ENCODE measurements at places on chromosomes 4 and X.
A peak's percentile ranks its signal among the peaks of the same experiment; 100 is the strongest.

DNA sequence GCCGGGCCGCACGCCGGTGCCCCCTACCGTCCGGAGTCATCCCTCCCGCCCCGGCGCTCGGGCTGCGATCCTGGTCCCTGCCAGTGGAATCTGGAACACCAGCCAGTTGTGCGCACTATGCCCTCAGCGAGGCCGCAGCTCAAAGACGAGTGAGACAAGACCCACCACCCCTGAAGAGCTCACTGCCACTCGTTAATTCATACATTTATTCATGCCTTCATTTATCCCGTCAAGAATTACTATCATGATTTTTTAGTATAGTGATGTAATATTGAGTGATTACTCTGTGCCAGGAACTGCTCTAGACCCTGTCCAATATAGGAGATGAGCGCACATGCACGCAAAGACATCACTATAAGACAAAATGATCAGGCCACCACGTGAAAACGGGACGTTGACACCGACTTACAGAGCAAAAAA is 247 bp upstream of the PPA2 start:
- peak; percentile 76 for DNase-seq

- DNase-seq, result no peak
Measured at GRCh38 chrX:78950009-78950835, 5.0 kb downstream of the P2RY10 start.

- DNase-seq, result no peak
Measured at GRCh38 chr4:1061760-1062159, 50.3 kb downstream of the FGFRL1 start.

- no peak for DNase-seq
Measured at GRCh38 chr4:177879851-177880250, 437.6 kb upstream of the AGA start.

- no peak for DNase-seq
Measured at GRCh38 chr4:89939546-89939945, 44.9 kb downstream of the MMRN1 start.

- no peak for DNase-seq
Measured at GRCh38 chrX:26597981-26598380, 382.0 kb downstream of the MAGEB5 start.

DNA sequence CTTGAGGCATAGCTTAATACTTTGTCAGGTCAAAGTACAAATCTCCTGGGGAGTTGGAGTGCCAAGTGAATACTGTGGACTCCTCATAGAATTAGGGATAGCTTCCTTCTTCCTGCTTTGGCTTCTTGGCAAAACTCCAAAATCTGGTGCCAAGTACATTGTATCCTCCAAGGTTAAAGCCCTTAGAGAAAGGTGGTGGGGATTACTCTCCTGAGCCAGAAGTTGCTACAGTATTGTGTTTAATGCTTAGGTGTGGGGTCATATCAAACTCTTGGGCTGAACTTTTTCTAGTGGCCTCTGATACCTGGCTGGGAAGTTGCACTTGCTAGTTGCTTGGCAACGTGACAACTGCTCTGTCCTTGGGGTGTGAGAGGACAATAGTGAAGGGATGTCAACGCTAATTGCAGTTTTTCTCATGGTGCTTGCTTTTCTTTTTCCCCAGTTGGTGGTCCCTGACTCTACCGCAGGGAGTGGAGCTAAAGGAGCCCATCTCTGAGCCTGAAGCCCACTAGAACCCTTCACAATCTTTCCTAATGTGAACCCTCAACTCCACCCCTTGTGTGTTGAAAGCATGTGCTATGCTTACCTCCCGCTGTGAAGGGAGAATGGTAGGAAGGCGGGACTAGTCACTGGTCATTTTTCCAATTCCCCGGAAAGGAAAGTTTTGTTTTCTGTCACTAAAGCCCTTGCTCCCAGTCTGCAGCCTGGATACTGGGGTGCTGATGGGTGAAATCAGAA is 35.5 kb downstream of the DLG3 start:
- no peak for DNase-seq

GRCh38 chrX:53438174-53438831 is 4.1 kb upstream of the HSD17B10 start:
- no peak for DNase-seq

- no peak for DNase-seq
Measured at GRCh38 chr4:151888367-151888866, 127.6 kb upstream of the GATB start.

DNA sequence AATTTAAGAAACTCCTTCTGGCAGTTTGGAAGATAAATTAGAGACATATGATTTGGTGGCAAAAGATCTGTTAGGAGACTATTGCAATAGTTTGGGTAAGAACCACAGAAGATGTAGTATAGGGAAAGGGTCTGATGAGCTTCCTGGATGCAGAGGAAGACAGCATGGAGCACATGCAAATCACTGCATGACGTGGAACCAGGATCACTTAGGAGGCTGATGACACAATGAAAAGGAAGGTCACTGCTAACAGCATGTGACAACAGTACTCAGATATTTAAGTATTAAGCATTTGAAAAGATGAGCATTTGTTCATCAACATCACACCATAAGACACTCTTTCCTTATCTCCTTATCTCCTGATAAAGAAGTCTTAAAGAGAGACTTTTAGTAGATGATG is 167.8 kb upstream of the LDB2 start:
- DNase-seq, result no peak

Data from activated CD4-positive, alpha-beta T cell treated with anti-CD3 and anti-CD28 coated beads for 24 hours (primary cell).